Stimulated activated CD4-positive, alpha-beta T cell treated with anti-CD3 and anti-CD28 coated beads, TNF-alpha, amount 100 ng/mL, for 24 hours (primary cell): ENCODE measurements at places on chromosomes 3 and 15.

- no peak for DNase-seq
These were observed 118.2 kb upstream of the RASGRP1 start for GRCh38 chr15:38682861-38683260.

GRCh38 chr3:21779909-21780308 is 28.9 kb upstream of the ZNF385D start:
- DNase-seq: no peak

DNA sequence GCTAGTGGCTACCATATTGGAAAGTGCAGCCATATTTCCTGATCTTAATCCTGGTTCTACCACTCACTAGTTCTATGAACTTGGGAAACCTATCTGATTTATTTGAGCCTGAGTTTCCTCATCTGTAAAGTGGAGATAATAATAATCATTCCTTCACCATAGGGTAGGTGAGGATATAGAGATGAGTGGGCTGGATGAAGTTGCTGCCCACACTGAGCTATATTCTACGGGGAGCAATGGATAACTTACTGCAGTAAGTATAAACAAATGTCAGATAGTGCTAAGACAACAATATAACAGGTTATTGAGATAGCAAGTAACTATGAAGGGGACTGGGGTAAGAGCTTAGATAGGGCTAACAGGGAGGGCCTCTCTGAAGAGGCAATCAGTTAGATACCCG is 251.5 kb upstream of the ADAMTS9 start:
- no peak for DNase-seq

- no peak for DNase-seq
These were observed 275.3 kb upstream of the CADM2 start for GRCh38 chr3:84683493-84683892.

DNA sequence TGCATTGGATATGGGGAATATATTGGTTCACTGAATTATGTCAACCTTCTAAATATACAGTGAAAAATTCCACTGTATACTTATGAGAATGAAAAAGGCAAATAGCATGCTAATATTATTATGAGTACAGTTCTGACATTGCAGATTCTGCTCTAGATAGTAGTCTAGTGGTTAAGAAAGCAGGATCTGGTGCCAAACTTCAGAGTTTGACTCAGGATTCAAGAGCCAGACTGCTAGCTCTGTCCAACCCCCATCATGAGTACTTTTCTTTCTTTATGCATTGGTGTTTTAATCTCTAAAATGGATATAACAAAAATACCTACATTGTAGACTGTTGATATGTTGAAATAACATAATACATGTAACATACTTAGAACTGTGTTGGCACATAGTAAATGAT is 57.3 kb upstream of the PLSCR4 start:
- DNase-seq: no peak

GRCh38 chr3:72032441-72033135 is 247.6 kb upstream of the PROK2 start:
- DNase-seq: no peak

GRCh38 chr3:183824761-183825455 is 469 bp downstream of the MAP6D1 start:
- no peak for DNase-seq

GRCh38 chr15:40106203-40107161 is 2.2 kb downstream of the BMF start:
- DNase-seq: no peak

- DNase-seq: no peak
These were observed 584.0 kb upstream of the ZNF385D start for GRCh38 chr3:22334996-22335395.

DNA sequence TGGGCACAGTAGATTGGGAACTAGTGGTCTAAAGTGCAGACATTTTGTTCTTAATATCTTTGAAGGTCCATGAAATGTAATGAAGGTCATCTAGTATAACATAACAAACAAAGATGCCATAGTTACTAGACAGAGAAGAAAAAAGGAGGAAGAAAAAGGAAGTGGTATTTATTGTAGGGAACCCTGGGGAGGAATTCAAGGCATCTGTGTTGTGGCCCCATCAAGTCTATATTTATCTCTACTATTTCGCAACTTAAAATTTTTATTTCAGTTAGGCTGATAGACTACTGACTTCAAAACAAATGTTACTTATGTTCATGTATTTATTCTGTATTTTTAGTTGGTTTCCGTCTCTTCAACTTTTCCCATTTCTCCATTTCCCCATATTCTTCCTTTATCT is 48.9 kb upstream of the ZDHHC23 start:
- no peak for DNase-seq

GRCh38 chr3:31959951-31960792 is 20.9 kb downstream of the OSBPL10 start:
- DNase-seq: no peak

DNA sequence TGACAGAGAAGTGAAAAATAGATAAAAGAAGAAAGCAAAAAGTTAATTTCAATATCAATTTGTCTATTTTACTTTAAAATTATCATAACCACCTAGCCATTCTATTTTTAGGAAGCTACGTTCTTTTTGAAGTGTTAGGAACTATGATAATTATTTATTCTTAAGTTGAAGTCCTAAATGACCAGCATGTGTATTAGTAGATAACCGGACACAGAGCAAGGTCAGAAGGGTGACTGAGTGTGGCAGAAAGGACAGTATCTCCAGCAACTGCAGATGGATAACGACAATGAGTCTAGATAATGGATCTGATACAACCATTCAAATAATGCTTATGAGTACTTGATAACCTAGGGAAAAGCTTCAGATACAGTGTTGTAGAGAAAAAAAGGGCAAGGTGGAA is 198.0 kb downstream of the PDE8A start:
- DNase-seq: no peak

- no peak for DNase-seq
These were observed 242.9 kb downstream of the SLC9A9 start for GRCh38 chr3:143605233-143605950.

GRCh38 chr15:37824717-37825382 is 109.6 kb upstream of the TMCO5A start:
- DNase-seq: no peak

DNA sequence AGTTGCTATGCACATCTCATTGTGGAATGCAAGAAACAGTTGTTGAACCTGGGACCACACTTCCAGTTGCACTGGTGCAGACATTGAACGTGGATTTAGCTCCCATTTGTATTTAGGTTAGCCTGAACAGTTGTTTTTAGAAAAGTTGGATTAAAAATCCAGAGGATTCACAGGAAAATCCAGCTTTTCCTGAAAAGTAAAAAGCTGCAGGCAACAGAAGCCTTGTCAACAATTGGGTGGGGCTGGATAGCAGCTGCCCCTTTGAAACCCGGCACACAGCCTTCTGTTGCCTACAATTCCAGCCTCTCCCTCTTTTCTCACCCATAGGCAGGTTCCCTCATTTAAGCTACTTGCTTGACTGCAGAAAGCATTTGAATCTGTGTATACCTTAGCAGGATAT is 165.3 kb upstream of the TBL1XR1 start:
- no peak for DNase-seq

- DNase-seq: no peak
These were observed 159.6 kb upstream of the KCNH8 start for GRCh38 chr3:18988614-18989229.

DNA sequence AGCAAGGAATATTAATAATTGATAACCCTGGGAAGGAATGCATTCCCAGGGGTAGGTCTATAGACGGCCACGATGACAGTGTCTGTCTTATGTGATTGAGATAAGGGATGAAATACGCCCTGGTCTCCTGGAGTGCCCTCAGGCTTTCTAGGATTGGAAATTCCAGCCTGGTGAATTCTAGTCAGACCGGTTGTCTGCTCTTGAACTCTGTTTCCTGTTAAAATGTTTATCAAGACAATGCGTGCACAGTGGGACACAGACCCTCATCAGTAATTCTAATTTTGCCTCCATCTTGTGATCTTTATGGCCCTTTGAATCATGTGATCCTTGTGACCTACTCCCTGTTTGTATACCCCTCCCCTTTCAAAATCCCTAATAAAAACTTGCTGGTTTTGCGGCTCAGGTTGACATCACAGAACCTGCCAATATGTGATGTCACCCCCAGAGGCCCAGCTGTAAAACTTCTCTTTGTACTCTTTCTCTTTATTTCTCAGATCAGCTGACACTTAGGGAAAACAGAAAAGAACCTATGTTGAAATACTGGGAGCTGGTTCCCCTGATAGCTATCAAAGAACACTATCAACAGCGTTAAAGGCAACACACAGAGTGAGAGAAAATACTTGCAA is 183.3 kb downstream of the PDE8A start:
- no peak for DNase-seq

GRCh38 chr15:20643829-20644425 is 102.3 kb upstream of the GOLGA6L6 start:
- DNase-seq: no peak

- no peak for DNase-seq
These were observed 146.0 kb downstream of the MYO9A start for GRCh38 chr15:71971905-71972304.

GRCh38 chr3:111336511-111336910 is 205.5 kb upstream of the CD96 start:
- no peak for DNase-seq

DNA sequence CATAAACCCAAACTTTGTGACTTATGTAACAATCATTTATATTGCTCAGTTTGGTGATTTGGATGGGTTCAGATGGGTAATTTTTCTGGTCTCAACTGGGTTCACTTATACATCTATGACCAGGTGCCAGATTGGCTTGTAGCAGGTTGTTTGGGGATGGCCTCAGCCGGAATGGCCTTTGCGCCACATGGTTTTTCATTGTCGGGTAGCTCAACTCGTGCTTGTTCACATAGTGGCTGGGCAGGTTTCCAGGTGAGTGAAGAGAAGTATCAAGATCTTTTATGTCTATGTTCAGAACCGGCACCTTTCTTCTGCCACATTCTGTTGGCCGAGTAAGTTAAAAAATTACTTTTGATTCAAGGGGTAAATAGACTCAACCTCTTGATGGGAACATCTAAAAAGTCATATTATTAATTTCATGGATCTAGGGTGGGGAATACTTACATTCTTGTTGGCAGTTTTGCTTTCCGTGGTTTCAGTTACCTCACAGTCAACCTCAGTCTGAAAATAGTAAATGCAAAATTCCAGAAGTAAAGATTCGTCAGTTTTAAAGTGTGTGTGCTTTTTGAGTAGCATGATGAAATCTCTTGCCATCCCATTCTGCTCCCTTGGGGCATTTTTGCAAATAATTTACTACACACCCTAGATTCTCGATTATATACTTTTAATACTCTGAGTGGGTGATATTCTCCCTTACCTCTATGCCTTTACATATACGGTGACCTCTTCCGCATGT is 745.7 kb upstream of the CCDC54 start:
- no peak for DNase-seq

DNA sequence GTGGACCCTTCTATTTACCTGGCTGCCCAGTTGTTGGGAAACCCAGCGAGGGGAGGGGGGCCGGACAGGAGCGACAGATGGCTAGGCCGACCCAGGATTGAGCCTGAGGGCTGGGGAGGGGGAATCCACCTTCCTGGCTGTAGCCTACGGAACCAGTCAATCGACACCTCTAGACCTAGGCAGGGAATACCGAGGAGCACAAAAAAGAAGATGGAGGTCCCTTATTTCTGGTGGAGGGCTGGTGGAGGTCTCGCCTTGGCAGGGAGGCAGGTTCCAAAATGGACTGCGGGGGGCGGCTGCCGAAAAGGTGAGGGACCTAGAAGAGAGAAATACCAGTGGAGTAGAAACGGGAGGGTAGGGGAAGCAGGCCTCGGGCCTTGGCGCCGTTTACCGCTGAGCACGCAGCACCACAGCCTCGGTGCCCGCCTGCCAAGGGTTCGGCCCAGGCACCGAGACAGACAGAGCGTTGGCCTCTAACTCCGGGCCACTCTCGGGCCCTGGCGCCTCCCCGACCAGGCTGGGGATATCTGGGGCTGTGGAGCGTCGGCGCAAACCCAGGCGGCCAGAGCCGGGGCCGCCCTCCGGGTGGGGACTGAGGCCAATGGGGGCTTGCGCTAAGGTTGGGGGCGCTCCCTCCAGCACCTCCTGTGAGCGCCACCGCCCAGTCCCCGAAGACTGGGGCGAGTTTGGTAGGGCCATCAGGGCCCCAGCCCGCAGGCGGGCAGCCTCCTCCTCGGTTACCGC is 1.6 kb downstream of the ANKRD63 start:
- DNase-seq: no peak

DNA sequence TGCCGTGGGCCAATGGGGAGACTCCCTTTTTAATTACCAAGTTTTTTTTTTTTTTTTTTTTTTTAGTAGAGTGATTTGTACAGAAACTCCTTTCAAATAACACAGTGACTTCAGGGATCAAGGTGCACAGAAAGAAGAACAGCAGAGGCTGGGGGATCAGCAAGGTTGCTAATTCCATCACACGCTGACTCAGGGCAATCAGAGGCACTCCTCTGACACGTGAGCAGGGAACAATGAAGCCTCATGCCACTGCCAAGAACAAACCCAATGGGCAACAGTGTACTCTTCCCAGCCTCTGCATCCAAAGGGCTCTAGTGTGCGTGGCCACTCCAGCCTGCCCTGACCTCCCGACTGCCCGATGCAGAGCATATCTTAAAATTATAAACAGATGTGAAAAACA is 186.7 kb upstream of the WNT5A start:
- DNase-seq: no peak

DNA sequence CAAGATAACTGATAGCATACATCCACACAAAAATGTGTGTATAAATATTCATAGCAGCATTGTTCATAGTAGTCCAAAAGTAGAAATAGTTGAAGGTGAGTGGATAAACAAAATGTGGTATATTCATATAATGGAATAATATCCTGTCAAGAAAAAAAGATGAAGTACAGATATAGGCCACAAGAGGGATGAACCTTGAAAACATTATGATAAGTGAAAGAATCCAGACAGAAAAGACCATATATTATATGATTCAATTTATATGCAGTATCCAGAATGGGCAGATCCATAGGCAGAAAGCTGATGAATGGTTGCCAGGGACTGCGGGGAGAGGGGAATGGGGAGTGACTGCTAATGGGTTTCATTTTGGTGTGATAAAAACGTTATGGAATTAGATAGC is 54.3 kb upstream of the TNIK start:
- DNase-seq: no peak

- no peak for DNase-seq
These were observed 38.7 kb downstream of the ROBO1 start for GRCh38 chr3:79729096-79729495.

DNA sequence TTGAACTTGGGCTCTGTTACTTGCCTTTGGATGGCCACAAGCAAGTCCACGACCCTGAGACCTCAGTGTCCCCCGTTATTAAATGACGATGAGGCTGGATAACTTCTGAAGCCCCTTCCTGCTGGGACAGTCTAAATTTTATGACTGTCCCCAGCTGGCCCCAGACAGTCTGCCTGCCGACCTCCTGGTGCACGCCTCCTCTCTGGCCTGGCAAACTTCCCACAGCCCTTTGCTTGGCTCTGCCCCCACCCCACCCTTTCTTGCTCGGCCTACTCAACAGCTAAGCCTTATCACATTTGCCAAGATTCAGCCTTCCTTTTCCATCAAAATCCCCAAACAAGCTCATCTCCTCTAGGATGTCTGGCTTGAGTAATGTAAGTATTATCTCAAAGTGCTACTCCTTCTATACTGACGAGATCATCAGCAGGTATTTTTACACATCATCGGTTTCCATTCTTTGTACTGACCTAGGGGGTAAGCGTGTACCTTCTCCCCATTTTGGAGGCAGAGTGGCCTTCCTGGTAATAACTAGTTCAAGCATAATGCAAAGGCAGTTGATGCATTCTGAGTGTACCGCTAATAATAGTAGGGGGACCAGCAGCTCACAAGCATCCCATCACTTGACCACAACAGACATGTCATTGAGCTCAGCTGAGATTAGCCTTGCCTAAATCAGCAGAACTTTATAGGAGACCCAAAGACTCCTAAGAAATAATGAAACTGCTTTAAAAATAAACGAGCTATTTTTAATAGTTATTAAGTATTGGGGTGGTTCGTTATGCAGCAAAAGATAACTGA is 120.8 kb upstream of the HACD2 start:
- no peak for DNase-seq

- DNase-seq: no peak
These were observed 40.0 kb upstream of the ATP10A start for GRCh38 chr15:25903024-25903581.
